ENCODE measurements at places on chromosomes 6 and 20.

DNA sequence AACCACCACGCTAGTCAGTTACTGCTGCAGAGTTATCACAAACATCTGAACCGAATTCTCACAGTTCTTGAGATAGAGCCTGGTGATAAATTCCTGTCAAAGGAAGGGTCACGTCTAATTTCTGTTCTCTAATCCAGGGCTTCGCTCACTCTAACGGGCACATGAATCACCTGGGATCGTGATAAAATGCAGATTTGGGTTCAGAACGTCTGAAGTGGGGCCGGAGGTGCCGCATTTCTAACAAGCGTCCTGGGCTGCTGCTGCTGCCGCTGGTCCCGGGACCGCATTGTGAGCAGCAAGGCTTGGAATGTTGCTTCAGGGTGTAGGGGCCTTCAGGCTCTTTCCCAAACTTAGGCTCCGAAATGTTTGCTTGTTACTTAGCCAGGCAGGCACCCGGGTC, 264.1 kb downstream of the CDC5L start:
- no peak for DNase-seq

GRCh38 chr6:137358273-137358672, 135.9 kb downstream of the OLIG3 start:
- DNase-seq = no peak

GRCh38 chr6:170504479-170504878, 48.6 kb downstream of the PSMB1 start:
- no peak for DNase-seq

- DNase-seq = no peak
Observed at GRCh38 chr6:33759887-33760629, 13.4 kb upstream of the IP6K3 start.

DNA sequence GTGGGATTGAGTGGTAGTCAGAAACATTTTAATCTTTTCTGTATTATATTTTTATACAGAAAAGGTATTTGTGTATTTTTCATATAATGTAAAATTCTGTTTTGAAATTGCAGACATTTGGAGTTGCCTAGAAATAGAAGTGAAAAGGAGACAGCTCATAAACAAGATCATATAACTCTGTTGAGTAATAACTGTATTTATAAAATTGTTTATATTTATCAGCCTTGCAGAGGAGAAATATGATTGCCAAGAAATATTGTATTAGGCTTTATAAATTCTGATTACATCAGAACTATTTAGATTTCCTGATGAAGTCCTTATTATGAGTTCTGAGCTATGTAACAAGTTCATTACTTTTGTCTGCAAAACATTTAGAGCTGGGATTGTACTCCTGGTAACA, 55.3 kb downstream of the RIPOR2 start:
- DNase-seq = no peak

Data from stimulated activated CD8-positive, alpha-beta memory T cell treated with anti-CD3 and anti-CD28 coated beads, Interleukin-4, amount 100 ng/mL, for 48 hours (primary cell).